Left renal pelvis (tissue), 4 donors: ENCODE measurements at places on chromosomes 4 and X. TPM values are rescaled to one million over a fixed set of nuclear protein-coding genes. Genes with fewer than 3 reads are reported as not detected.

- no peak for DNase-seq
These were observed 276.3 kb upstream of the GALNT7 start for GRCh38 chr4:172892300-172892699.

RBM46 gene
- polyA plus RNA-seq = 0.05 TPM

- DNase-seq = no peak
These were observed 47.7 kb downstream of the RWDD4 start for GRCh38 chr4:183611210-183611830.

GRCh38 chr4:148060264-148061140 is 328.6 kb downstream of the ARHGAP10 start:
- no peak for DNase-seq

- no peak for DNase-seq
These were observed 26.9 kb downstream of the SHROOM4 start for GRCh38 chrX:50787099-50787498.

HHIP gene
- 4.8 TPM for polyA plus RNA-seq

COX7B gene
- 377 TPM for polyA plus RNA-seq

DNA sequence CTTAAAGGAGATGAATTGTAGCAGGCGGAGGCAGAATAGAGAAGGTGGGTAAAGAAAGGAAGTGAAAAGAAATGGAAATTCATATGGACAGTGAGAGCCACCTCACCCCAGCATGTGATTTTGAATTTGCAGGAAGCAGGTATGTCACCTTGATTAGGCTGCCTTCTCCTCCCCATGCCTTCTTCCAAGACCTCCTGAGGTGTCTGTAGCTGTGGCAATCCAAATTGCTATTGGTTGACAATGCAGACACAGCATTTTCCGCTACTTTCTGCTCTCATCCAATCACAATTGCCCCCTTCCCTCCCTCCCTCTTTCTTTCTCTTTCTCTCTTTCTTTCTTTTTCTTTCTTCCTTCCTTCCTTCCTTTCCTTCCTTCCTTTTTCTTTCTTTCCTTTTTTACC is 38.5 kb downstream of the RAB33B start:
- DNase-seq = no peak

GRCh38 chrX:22974616-22975015 is 25.1 kb upstream of the DDX53 start:
- DNase-seq = no peak

NXF2 gene
- 0.34 TPM for polyA plus RNA-seq

DNA sequence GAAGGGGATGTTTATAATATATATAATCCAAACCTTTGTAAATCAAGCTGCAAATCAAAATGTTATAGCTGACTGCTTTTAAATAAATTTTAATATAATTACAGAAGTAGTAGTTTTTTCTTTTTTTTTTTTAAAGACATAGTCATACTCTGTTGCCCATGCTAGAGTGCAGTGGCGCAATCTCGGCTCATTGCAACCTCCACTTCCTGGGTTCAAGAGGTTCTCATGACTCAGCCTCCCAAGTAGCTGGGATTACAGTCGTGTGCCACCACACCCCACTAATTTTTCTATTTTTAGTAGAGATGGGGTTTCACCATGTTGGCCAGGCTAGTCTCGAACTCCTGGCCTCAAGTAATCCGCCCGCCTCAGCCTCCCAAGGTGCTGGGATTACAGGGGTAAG is 178.7 kb downstream of the FBXW7 start:
- DNase-seq = no peak

CLCN5 gene
- 80.6 TPM for polyA plus RNA-seq

DNA sequence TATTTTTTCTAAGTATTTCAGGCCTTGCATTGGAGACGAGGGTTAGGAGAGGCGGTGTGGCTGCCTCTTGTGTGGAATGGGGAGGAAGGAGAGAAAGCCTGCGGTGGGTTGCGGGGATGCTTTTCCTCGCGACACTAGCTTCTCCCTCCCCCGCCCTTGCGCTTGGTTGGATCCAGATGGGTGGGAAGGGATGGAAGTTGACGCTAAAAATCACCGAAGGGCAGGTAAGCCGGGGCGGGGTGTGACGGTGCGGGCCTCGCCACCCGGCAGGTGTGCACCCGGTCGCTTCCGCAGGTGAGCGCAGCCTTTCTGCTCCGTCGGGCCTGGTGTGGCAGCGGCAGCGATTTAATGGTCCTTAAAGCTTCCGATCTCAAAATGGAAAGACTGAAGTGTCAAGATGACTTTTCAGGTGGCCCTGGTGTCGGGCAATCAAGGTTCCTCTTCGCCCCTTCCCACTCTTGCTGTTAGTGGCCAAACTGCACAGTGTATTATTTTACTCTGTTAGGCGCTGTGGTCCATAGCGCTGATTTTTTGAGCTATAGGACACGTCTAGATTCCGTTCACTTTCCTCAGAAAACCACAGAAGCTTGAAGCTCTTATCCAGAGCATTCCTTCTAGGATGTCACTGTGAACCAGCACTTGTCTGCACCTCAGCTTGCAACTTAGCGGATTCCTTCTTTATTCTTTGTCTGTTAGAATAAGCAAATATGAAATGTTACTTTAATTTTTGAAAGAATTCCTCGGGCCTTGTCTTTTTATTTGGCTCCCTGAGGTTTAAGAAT is 765 bp downstream of the ENOPH1 start:
- DNase-seq = no peak

EVC gene
- 29.2 TPM for polyA plus RNA-seq

MND1 gene
- polyA plus RNA-seq = 14.9 TPM

LNX1 gene
- 16.2 TPM for polyA plus RNA-seq

DNA sequence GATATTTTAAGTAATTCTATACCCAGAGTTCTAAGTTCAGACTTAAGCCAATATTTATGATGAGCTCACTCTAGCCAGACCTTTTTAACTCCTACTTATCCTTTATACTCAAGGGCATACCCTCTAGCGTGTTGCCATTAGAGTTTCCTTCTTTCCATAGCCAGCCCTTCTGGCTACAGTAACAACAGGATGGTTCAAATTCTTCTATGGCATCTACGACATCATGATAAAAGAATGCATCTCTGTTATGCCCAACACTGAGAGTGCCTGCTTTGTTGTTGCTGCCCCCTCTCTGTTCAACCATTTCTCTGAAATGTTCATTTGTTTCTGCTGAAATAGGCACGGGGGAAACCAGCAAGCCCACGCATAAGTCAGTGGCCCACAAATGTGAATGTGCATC is 104.5 kb downstream of the UBE2NL start:
- no peak for DNase-seq
